ENCODE measurements at places on chromosomes 3 and 15. TPM values are rescaled to one million over a fixed set of nuclear protein-coding genes. Genes with fewer than 3 reads are reported as not detected.

The INO80 gene
- 20.5 TPM for total RNA-seq

The DNASE1L3 gene
- total RNA-seq: not detected

The MOBP gene
- not detected for total RNA-seq

The CCR2 gene
- under 0.01 TPM for total RNA-seq

The CCDC33 gene
- 0.60 TPM for total RNA-seq

Measured in smooth muscle cell of the coronary artery (primary cell).